ENCODE measurements at places on chromosomes 3 and 15.

DNA sequence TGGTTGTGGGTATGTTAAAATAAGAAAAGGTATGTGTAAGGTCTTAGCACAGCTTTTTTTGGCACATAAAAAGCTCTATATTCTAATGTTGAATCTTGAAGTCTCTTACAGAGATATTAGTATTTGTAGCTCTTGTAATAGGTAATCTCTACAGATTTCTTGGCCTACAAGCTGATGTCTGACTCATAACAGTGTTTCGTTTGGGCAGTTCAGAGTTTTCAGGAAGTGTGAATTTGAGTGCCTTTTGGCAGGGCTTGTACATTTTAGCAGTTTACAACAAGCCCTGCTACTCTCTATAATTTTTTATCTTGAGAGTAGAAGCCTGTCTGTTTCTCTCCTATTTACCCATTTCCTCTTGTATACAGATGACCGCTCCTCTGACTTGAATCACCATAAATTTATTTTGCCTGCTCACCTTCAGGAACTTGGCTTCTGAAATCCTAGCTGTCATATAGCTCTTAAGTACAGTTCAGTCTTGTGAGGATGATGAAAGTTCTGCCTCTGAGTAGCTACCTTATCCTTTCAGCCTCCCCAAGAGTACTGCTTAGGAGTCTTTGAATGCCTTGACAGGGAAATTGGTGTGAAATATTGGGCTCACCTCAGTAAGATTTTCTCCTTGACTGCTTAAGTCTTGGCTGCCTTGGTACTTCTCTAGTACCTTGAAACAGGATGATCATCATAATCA, 419.9 kb upstream of the RARB start:
- no peak for DNase-seq

DNA sequence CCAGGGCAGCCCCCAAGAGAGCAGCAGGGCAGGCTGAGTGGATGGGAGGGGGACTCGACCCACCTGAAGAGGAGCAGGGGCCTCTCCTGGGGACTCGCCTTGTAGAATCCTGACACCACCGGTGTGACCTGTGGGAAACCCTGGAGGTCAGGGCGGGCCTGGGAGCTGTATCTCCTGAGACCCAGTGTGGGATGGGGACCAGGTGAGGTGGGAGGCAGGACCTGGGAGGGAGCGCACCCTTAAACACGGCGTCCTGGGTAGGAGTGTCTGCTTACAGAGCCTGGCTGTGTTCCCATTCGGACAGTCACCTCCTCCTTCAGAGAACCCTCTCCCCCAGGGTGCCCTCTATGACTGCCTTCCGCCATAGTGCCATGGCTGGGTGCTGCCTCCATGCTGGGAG, 27.1 kb downstream of the C15orf39 start:
- DNase-seq = no peak

DNA sequence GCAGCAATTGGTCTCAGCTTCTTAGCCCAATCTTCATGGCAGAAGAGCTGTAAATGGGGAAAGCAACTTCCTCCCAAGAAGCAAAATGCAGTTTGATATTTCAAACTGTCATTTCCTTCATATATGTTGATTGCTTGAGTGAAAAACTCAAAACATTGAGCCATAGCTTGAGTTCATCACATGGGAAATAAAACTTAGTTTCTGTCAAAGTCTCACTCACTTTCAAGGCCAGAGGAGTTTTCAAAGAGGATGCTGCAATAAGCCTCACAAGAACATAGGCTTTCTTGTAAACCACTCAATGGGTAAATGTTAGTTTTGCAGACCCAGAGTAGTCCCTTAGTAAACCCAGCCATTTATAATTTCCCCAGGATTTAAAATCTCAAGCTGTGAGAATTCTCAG, 29.1 kb upstream of the SUCLG2 start:
- DNase-seq = no peak

DNA sequence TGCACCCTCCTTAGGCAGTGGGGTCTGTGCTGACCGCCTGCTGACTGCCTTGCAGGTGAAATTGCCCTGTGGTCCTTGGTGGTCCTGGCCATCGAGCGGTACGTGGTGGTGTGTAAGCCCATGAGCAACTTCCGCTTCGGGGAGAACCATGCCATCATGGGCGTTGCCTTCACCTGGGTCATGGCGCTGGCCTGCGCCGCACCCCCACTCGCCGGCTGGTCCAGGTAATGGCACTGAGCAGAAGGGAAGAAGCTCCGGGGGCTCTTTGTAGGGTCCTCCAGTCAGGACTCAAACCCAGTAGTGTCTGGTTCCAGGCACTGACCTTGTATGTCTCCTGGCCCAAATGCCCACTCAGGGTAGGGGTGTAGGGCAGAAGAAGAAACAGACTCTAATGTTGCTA, 2.4 kb downstream of the RHO start:
- DNase-seq = no peak

DNA sequence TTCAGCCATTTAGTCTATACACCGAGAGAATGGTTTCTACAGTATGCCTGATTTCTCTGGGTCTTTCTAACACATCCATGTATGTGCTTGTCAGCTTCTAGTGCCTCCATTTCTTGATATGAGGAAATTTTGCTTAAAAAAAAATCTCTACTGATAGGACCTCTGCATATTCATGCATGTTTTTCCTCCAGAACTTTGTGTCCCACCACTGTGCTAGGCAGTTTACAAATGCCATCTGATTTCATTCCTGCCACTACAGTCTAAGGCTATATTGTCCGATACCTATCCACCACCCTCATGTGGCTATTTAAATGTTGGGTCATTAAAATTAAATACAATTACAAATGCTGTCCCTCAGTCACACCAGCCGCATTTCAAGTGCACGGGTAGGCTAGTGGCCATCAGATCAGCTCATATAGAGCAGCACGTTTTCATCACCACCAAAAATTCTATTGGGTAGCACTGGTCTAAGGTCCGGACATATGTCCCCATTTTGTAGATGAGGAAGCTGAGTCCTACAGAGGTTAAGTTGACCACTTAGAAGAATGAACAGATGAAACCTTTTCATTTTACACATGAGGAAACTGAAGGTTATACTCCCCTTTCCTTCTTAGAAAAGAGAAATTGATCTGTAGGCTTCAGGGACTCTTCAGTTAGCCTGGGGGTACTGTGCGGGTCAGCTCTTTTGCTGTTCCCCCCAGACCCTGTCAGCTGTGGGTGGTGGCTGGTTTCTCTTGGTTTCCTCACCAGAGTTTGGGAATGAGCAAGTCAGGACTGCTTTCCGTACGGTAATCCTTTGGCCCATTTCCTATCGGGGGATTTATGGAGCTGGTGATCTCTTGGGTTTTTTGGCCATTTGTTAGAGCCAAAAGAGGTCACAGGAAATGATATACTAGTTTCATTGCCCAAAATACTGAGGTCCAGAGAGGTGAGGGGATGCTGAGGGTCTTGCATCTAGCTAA, 56.5 kb downstream of the SMAD3 start:
- DNase-seq = no peak

GRCh38 chr3:140355481-140355880, 322.4 kb upstream of the TRIM42 start:
- no peak for DNase-seq

DNA sequence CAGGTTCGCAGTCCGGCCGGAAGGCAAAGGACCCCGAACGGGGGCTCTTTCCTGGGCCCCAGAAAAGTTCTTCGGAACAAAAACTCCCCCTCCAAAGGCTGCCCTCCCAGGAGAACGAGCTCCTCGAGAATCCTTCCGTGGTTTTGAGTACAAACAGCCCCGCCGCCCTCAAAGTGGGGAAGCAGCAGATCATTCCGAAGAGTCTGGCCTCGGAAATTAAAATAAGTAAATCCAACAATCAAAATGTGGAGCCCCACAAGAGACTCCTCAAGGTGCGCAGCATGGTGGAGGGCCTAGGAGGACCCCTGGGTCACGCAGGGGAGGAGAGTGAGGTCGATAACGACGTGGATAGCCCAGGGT, 1.3 kb downstream of the ARHGEF26 start:
- DNase-seq = no peak

DNA sequence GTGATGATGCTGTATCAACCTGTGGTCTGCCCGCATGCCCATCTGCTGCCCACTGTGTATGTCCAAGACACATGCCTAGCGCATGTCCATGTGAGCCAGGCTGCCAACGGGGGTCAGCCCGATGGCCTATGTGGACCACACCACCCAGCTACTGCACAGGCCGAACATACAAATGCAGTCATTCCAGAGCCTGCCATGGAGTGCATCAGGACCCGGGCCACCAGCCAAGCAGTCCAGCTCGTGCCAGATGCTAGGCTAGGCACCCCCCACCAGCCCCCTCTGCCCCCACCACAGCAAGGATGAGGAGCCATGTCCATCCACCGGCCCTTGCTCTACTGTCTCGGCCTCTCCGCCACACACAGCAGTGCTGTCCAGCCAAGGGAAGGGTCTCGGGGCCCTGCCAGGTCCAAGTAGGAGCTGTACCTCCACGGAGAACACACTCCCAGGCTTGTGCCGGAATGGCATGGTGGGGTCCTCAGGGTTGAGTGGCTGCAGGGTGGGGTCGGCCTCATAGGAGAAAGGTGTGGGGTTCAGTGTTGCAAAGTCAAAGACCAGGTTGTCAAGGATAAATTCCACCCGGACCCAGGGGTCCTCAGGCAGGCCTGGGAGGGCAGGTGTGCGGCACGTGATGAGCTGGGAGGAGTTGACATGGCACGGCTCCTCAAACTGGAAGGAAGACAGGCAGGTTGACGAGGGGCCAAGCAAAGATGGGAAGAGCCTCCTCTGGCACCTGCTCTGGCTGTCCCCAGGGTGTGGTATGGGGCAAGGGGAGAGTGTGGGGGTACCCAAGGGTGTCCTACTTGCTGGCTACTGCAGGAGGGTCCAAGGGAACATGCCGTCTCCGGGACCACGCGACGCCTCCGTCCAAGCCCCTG, 15.3 kb downstream of the PLXNB1 start:
- no peak for DNase-seq

GRCh38 chr15:69154684-69155083, 5.8 kb upstream of the GLCE start:
- no peak for DNase-seq

Measured in activated CD8-positive, alpha-beta memory T cell treated with anti-CD3 and anti-CD28 coated beads, Interleukin-2, amount 10 ng/mL, durations not matched to agents 7 days and 5 days (primary cell).